ENCODE measurements at places on chromosomes 1 and 21.

DNA sequence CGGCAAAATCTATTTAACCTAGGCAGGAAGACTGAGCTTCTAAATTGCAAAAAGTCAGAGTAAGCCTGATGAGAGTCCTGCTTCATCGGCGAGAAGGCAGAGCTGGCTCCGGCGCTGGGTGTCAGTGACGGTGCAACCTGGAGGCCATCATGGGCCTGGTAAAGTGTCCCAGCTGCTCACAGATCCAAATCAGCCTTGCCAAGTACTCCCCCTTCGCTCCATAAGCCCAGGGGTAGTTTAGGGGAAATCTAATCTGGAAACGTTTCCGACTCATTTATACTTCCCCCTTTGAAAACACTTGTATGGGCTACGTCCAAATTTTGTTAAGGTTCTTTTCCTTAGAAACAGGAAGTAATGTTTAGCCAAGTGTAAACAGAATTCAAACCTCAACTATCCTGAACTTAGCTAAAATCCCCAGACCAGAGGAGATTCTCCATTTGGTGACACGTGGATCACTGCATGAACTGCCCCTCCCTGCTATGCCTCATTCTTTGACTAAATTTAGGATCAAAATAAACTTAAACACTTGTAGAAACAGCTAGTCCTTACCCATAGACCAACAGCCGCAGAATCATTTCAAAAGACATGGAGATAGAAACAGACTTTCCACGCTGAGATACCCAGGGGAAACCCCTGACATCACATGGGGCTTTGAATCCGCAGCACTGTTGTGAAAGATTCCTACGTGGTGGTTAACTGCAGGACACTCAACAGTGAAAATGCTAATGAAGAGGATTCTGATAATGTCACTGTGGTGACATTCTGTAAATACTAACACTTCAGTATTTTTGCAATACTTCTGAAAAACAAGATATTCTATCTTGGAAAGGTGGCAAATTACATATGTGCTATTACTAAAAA is 172.7 kb downstream of the TGFBR3 start:
- no peak for DNase-seq

- no peak for DNase-seq
These were observed 387.3 kb upstream of the PLXNA2 start for GRCh38 chr1:208631506-208631905.

- peak; percentile 63 for DNase-seq
These were observed 38.4 kb upstream of the FOXO6 start for GRCh38 chr1:41322835-41323234.

GRCh38 chr1:204145033-204145504 is 6.8 kb downstream of the ETNK2 start:
- DNase-seq: no peak

GRCh38 chr21:25961042-25961441 is 209.5 kb downstream of the APP start:
- no peak for DNase-seq

Data from NCI-H69 (cell line).